ENCODE measurements at places on chromosomes 7 and 10.

GRCh38 chr7:103466814-103467213, 20.8 kb upstream of the SLC26A5 start:
- DNase-seq: no peak

GRCh38 chr10:97686301-97686961, 610 bp downstream of the AVPI1 start:
- peak; percentile 12 for DNase-seq

DNA sequence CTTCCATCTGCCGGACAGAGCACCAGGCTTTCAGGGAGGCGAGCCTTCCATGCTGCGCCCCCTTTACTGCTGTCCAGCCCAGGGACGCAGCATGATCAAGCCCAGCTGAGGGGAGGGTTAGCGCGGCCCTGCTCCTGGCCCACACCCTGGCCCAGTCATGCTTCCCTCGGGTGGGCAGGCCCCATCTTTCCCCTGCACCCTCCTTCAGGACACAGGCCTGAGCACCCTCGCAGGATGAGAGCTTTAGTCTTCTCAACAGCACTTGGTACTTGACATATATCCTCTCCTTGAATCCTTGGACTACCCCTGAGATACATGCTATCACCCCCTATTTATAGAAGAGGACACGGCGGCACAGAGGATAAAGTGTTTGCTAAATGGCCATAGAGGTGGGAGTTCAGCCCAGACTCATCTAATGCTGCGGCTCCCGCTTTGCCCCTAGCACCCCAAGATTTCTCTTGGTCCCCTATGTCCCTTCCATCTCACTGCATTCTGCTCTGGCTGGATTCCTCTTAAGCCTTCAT, 32.7 kb upstream of the FRAT2 start:
- DNase-seq: no peak

GRCh38 chr7:102843850-102844249, 69.0 kb upstream of the LRRC17 start:
- no peak for DNase-seq

All from CD8-positive, alpha-beta T cell (primary cell).